Neural progenitor cell (in vitro differentiated cells): ENCODE measurements at places on chromosomes 3 and 15.

- DNase-seq, result no peak
These were observed 20.0 kb downstream of the CERS3 start for GRCh38 chr15:100508641-100509300.

DNA sequence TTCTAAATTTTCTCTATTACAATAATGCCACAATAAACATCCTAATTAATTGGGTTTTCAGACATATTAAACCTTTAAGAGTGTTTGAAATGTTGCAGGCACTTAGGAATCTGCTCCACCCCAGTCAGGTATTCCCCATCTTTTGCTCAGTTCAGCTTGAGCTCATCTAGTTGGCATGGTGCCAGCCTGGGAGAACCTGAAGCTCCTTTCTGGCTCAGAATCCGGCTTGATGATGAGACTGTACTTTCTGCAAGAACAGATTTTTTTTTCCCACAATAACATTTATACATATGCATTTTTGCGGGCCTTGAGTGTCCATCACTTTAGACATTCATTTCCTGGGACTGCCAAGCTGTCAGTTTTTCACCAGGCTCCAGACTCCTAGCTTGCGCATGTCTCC lies 7.7 kb upstream of the OXSR1 start:
- no peak for DNase-seq

- no peak for DNase-seq
These were observed 117.9 kb downstream of the CORO2B start for GRCh38 chr15:68696414-68697363.

- DNase-seq, result no peak
These were observed 370.6 kb upstream of the TBL1XR1 start for GRCh38 chr3:177567833-177568232.

GRCh38 chr3:77524463-77524862 lies 484.6 kb downstream of the ROBO2 start:
- DNase-seq, result peak; percentile 28

DNA sequence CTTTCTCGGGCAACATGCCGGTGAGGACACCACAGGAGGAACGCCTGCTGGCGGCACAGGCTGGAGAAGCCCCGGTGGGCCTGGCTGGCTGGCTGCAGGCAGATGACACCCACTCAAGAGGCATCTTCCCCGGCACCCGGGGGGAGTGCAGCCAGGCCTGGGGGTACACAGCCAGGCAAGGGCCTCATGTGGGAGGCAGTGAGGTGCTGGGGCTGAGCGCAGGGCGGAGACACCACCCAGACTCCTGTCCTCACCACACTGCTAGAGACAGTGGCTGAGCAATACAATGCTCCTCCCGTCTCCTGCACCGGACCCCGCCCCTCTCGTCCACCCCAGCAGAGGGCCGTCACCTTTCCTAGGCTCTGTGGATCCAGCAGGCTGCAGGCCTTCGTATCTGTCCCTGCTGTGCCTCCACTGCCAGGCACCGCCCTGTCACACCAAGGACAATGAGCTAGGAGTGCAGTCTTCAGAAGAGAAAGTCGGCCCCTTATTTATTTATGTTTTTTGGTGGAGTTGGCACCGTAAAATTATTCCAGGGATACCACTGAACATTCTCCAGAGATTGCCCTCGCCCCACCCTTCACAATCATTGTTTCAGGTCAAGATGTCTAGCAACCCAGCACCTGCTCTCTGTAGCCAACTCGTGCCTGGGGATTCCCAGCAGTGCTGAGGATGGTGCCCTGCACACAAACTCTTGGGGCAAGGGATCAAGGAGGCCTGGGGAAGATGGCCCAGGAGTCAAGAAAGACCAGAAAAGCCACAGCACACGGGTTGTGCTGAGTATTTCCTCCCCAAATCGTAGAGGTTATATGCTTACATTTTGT lies 129.1 kb downstream of the ATP10A start:
- DNase-seq, result no peak
